ENCODE measurements at places on chromosomes 3 and 15.

DNA sequence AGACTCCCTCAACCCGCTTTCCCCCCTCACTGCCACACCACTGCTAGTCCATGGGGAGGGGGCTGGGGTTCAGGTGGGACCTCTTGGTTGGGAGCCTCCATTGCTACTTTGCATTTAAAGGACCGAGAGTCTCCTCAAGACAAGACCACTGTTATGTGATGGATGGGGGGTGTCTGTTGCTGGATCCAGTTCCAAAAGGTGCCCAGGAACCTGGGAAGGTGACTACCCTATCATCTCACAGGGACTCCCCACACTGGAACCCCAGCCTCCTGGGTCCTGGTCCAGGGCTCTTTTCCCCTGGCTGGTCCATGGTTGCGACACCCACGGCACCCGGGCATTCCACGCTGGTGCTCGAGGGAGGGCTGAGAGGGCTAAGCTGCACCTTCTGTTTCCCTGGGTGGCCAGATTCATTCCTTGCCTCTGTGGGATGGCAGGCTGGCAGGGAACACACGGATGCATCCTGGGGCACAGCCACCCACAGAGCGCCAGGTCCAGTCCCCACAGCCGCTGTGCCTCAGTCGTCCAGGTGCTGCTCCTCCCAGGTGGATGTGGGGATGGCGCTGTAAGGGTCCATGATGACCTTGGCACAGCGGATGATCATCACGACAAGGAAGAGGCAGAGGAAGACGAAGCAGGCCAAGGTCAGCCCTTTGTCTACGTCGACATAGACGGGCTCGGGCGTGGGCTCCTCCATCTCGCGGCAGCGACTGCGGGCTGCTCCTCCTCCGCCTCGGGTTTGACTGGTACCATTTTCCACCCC is 48.6 kb downstream of the FAH start:
- DNase-seq: no peak

- DNase-seq: no peak
These were observed 19.0 kb downstream of the MYO5A start for GRCh38 chr15:52509500-52510245.

- peak; percentile 5 for DNase-seq
These were observed 46.6 kb upstream of the GOLGA8J start for GRCh38 chr15:30036036-30036703.

DNA sequence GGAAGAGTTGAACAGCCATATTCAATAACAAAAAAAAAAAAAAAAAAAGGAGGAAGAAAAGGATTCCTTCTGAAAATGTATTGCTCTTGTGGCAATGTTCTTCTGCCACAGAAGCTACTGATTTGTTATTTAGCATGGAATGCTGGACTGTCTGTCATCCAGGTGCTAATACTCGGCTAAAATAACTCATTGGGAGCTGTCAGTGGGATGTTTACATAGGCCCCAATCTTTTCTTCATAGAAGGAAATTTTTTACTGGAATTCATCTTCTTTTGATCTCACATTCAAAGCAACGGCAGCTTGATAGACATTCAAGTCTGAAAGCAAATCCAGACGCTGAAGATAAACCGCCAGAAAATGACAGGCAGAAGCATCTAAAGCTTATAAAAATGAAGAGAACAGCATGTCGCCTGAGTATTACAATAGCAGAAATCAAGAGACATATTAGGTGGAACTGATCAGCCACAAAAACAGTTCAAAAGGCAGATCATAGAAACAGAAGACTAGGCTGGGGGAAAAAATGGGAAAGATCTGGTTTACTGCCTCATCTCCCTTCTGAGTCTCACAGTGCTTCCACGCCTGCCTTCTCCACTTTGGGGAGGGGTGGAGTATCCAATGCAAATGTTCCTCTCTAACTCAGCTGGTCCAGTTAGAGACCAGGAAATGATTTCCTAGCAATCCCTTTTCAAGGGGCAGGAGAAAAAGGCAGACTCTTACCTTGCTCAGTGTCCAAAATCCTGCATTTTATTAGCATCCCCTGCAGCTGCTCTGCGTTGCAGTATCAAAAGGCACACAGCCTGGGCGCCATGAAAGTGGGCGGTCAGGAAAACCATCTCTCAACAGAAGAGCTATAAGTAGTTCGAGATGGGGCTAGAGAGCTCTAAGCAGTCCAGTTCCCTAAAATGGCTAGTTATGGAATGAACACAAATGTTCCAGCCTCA is 451.9 kb downstream of the FOXP1 start:
- DNase-seq: no peak

- DNase-seq: no peak
These were observed 533.2 kb downstream of the GRM7 start for GRCh38 chr3:7393944-7394605.

GRCh38 chr3:16011376-16011775 is 163.1 kb upstream of the GALNT15 start:
- no peak for DNase-seq

DNA sequence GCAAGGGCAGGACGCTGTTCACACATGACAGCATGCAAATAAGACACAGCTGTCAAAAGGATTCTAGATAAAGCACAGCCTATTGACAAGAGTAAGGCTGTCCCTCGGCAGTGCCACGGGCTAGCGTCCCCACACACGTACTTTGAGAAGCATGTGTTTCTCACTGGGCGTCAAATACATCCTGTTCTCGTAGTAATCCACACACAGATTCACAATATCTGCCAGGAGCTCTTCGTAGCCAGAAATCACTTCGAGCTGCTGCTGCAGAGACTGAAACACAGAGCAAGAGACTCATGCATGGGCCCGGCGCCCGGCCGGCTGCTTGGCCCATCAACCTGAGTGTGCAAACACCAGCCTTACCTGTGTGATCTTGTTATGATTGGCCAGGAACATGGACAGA is 41.1 kb downstream of the CYFIP1 start:
- DNase-seq: no peak

GRCh38 chr3:16917980-16918682 is 33.4 kb downstream of the PLCL2 start:
- no peak for DNase-seq

DNA sequence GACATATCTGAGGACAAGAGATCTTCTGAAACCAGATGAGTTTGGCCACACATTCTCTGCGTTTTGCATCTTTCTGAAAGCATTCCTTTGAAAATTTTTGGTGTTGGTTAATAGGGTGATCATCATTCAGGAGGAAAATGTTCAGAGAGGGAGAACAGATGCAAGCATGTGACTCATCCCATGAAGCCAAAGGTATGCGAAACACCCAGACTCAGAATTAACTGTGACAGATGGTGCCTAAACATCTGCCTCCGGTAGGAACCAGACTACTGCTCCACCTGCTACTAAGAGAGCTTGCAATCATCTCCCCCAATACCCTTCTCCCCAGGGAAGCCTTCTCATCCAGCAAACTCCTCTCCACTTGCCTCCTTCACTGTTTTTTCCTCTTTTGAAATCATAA is 46.2 kb downstream of the TRIM69 start:
- DNase-seq: no peak
